ENCODE measurements at places on chromosomes 6 and 20.
A peak's percentile ranks its signal among the peaks of the same experiment; 100 is the strongest.

DNA sequence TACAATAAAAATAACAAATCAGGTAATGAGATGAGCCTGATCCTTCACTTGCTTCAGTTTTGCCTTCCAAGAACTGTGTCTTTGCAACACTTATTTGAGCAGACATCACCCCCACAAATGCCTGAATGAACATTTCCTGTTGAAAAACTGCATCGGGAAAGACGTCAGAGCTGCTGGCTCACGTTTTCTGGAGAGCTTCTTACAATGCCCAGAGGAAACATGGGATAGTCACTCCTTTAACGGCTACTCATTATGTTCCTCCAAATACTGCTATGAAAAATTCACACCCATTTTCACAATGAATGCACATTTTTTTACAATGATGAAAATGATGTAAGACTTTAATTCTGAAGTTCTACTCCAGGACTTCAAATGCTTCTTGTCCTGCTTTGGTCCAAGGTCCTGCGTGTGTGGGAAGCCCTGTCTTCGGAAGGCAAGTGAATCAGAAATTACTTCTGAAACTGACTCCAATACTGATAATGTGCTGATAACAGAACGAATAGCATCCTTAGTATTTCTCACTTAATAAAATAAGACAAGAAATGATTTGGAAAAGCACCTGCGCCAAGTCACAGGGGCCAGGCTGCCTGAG is 238.0 kb downstream of the ANKRD60 start:
- no peak overlapping the region for H3K27ac ChIP-seq
- DNase-seq, result no peak
- H3K36me3 ChIP-seq, result no peaks in the 10 kb centered on the region
- H3K27me3 ChIP-seq, result no peaks in the 10 kb centered on the region
- no peaks in the 10 kb centered on the region for H3K4me1 ChIP-seq
- no peak overlapping the region for H3K4me3 ChIP-seq

GRCh38 chr20:37262505-37262904 is 891 bp upstream of the GHRH start:
- H3K36me3 ChIP-seq, result no peaks in the 10 kb centered on the region
- H3K4me3 ChIP-seq, result no peak overlapping the region
- H3K4me1 ChIP-seq, result no peaks in the 10 kb centered on the region
- H3K27me3 ChIP-seq, result no peaks in the 10 kb centered on the region
- no peak for DNase-seq

DNA sequence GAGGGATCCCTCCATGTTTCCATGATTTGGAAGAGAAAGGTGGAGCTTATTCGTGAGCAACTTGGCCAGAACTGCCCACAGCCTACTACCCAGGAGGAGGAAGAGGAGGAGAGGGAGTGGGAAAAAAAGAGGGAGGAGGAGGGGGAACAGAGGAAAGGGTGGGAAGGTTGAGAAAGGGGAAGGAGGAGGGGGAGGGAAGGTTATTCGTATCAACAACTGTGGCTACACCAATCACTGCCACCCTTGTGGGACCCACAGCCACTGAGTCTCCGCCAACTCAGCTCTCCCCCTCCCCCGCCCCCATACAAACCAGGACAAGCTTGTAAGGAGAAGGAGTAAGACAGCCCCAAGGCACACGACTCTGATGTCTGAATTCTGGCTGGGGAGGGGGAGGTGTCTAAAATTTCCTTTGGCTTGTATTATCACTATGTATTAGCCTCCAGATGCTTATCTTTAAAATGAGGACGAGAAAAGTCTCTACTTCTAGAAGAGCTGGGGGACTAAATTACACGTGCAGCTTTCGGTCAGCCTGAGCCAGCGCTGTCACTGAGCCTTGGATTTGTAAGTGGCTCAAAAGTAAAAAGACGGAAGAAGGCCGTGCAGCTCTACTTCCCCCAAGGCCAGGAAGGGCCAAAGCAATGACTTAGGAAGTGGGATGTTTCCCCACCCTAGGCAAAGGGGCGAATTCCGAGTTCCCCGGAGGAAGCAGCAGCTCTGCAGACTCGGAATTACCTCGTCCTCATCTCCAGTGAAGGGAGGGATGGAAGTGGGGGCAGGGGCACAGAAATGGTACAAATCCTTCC is 1.0 kb downstream of the FKBP1A start:
- H3K27ac ChIP-seq, result peak overlapping the region; percentile 71
- peaks cover 3% of the 10 kb centered on the region for H3K27me3 ChIP-seq
- no peak for DNase-seq
- peak overlapping the region; percentile 76 for H3K4me3 ChIP-seq
- peaks cover 38% of the 10 kb centered on the region for H3K4me1 ChIP-seq

GRCh38 chr6:158631678-158632537 is 12.6 kb downstream of the DYNLT1 start:
- peaks cover 2% of the 10 kb centered on the region for H3K36me3 ChIP-seq
- peaks cover 9% of the 10 kb centered on the region for H3K4me1 ChIP-seq

- no peaks in the 10 kb centered on the region for H3K27me3 ChIP-seq
- no peak overlapping the region for H3K4me3 ChIP-seq
- H3K4me1 ChIP-seq, result no peaks in the 10 kb centered on the region
- DNase-seq, result no peak
- H3K27ac ChIP-seq, result peak overlapping the region; percentile 1
- no peaks in the 10 kb centered on the region for H3K36me3 ChIP-seq
Observed at GRCh38 chr6:135939208-135939591, 87.7 kb downstream of the PDE7B start.

All from pancreas (tissue), 10 donors.